WERI-Rb-1 (cell line): ENCODE measurements at places on chromosomes 7 and 10.

GRCh38 chr7:4042402-4043045 lies 639.6 kb upstream of the FOXK1 start:
- peak; percentile 72 for DNase-seq

DNA sequence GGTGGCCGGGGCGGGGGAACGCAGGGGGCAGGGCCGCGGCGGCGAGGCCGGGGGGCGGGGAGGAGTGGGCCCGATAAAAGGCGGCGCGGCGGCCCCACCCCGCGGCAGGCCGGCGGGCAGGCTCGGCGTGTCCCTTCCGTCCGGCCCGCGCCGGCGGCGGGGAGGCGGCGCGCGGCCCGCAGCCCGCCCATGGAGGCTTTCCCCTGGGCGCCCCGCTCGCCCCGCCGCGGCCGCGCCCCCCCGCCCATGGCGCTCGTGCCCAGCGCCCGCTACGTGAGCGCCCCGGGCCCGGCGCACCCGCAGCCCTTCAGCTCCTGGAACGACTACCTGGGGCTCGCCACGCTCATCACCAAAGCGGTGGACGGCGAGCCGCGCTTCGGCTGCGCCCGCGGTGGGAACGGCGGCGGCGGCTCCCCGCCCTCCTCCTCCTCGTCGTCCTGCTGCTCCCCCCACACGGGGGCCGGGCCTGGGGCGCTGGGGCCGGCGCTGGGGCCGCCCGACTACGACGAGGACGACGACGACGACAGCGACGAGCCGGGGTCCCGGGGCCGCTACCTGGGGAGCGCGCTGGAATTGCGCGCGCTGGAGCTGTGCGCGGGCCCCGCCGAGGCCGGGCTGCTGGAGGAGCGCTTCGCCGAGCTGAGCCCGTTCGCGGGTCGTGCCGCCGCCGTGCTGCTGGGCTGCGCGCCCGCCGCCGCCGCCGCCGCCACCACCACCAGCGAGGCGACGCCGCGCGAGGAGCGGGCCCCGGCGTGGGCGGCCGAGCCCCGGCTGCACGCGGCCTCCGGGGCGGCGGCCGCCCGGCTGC lies at the start of gene NANOS1:
Gene NANOS1, plus strand, starts transcription at position 102 of the 808 bp plus-strand sequence. Its CDS starts 88 bp downstream, at position 190.
- DNase-seq, result peak; percentile 42

GRCh38 chr10:94214481-94214893 lies 148.3 kb downstream of the NOC3L start:
- no peak for DNase-seq

DNA sequence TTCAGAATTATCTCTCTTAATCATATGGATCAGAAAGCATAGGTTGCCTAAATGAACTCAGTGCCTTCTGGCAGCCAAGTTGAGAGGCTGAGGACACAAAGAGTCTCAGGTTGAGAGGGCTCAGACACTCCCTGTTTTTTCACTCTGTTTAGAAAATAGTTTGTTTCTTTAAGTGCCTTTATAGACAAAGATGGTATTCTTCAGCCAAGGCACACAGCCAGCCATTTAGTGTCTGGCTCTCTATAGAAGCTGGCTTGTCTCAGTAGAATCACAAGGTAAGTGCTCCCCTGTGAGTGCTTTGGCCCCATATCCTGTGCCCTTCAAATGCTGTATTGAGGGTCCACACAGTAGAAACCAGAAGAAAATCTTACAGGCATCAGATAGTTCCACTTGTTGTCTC lies 3.6 kb downstream of the GPR158 start:
- DNase-seq, result no peak

DNA sequence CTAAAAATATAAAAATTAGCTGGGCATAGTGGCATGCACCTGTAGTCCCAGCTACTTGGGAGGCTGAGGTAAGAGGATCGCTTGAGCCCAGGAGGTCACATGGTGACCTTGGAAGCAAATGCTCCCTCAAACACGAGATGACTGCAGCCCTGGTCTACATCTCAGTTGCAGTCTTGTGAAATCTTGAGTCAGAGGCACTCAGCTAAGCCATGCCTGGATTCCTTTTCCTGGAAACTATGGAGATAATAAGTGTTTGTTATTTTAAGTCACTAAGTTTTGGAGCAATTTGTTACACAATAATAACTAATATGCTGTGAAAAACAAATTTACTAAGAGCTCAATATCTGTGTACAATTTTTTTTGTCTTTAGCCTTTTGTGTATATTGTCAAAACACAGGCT lies 284.3 kb upstream of the KAT6B start:
- DNase-seq, result no peak

GRCh38 chr10:110408203-110408871 lies 89.4 kb upstream of the DUSP5 start:
- DNase-seq, result no peak

DNA sequence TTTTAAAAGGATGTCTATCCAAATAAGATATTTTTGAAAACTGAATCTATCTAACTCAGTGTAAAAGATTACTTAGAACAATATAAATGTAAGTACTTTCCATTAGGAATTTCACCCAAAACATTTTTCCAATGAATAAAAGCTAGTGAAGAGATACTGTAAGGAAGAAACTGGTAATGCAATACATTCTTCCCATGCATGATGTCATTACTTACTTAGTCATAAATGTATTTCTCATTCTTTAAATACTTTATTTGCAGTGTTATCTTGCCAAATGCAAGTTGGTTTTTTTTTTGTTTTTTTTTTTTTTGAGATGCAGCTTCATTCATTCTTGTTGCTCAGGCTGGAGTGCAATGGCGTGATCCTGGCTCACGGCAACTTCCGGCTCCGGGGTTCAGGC lies 265.6 kb downstream of the PHF14 start:
- no peak for DNase-seq

- DNase-seq, result peak; percentile 22
Measured at GRCh38 chr10:69180525-69181204, 631 bp downstream of the SUPV3L1 start.

DNA sequence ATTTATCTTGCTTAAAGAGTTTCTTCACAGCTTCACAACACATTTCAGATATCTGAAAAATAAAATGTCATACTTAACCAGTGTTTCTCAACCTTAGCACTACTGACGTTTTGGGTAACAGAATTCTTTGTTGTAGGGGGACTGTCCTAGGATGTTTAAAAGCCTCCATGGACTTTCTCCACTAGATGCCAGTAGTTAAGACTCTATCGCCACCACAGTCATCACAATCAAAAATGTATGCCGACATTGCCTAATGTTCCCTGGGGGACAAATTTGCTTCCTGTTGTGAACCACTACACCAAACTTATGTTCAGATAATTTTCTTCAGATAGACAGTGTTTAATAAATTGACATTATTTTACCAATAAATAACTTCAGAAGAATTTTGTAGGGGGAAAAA lies 13.4 kb downstream of the NOC3L start:
- DNase-seq, result no peak

DNA sequence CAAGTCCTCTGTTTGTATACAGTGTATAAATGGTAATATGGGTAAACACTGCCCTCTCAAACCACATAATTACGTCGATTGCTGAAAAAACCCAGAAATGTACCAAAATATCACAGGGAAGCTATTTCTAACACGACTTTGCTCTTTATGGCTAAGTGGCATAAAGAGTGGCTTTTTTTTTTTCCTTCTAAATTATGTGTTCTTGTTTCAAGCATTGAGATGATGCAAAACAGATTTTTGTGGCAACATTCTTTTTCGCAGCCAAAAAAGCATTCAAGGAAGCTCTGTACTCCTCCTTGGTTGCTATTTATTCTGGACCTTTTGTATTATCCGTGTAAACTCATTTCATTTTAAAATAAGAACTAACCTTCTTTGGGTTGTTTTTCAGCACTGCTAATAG lies 138.9 kb downstream of the VTI1A start:
- no peak for DNase-seq

- DNase-seq, result peak; percentile 62
Measured at GRCh38 chr7:50531401-50531911, 33.7 kb downstream of the DDC start.

DNA sequence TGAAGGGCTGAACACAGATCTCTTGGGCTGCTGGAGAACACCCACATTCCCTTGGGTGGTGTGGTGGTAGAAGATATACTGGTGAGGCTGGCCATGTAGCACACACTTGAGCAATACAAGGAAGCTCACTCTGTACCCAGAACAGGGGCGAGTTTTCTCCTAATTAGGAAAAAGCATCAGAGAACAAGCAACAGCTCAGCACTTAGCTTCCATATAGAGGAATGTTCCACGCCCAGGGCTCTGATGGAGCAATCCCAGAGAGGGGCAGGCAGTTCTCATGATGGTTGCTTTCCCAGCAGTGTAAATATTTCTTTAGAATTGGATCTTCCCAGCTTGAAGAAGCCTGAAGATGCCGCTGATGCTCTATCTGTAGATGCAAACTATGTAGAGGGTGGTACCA lies 21.0 kb upstream of the PNLIP start:
- no peak for DNase-seq

GRCh38 chr10:26869528-26869927 lies 8.8 kb upstream of the ABI1 start:
- DNase-seq, result no peak

DNA sequence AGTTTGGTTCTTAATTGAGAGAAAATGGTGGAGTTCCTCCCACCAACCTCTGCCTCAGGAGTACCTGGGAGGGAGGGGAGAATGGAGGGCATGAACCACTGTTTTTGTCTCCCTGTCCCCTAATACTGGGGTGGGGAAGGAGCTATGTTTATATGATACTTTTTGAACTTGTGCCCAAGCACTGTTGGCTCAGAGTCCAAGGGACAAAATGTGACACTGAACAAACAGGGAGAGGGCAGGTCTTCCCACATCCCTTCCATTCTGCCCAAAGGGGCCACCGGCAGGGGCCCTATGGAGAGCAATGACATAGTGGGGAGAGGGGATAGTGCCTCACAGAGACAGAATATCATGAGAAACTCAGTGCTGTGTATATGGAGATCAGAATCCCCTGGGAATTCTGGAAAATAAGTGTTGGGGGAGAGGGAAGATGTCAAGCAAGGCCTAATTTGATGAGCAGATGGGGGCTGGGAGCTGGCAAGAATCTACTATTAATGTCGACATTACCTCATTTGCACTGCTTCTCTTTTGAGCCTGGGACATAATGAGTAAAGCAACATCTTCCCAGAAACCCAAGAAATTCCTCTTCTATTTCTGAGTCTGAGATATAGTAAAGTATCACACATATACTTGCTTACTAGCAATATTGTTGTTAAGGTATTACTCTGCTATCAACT lies 180.6 kb downstream of the CYP26A1 start:
- no peak for DNase-seq

DNA sequence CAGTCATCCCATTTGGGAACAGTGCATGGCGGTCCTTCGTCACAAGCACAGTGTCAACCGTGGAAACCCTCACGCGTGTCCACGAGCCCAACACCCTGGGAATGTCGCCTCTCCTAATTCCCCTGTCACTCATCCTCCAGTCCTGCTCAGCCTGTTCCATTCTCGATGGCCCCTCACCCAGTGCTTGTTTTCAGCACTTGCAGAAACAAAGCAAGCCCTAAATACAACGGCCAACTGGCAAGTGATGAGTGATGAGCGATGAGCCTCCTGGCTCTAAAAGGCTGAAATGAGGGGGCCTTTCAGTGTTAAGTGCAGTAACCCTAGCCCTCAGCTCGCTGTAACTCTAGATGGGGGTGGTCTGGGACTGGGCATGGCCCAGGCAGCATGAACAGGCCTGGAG lies 22.6 kb downstream of the NKX2-3 start:
- DNase-seq, result no peak

- no peak for DNase-seq
Measured at GRCh38 chr7:22386865-22387264, 29.9 kb upstream of the RAPGEF5 start.

- no peak for DNase-seq
Measured at GRCh38 chr10:88082391-88082790, 219.0 kb downstream of the PTEN start.

- no peak for DNase-seq
Measured at GRCh38 chr10:5648494-5649457, 17.6 kb downstream of the ASB13 start.

DNA sequence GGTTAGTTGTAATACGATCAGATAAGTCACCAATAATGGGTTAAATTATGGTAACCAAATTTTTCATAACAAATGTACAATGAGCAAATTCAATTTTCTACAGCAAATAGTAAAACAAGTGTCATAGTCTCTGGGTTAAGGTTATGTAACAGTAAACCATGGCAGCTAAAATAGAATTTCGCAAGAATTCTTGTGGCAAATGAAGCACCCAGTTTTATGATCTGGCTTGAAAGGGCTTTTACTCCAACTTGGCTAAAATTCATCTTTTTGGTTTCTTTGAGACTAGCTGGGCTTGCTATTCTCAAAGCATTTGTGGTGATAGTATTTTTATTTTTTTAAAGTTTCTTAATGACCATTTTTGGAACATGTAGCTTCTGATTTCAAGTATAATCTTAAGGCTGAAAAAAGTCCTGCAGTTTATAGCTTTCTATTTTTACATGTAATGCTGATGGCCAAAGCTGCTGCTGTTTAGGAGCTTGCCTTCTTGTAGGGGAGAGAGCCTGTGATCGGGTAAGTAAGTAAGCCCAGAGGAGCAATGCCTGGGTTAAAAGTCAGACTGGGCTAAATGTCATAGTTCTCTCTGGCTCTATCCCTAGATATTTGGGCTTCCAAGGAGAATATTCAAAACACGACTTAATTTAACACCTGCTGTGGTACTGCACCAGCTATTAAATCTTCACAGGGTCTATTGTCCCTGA lies 55.5 kb upstream of the SYPL1 start:
- DNase-seq, result no peak

- DNase-seq, result no peak
Measured at GRCh38 chr7:157739650-157740049, 402.8 kb downstream of the DNAJB6 start.

DNA sequence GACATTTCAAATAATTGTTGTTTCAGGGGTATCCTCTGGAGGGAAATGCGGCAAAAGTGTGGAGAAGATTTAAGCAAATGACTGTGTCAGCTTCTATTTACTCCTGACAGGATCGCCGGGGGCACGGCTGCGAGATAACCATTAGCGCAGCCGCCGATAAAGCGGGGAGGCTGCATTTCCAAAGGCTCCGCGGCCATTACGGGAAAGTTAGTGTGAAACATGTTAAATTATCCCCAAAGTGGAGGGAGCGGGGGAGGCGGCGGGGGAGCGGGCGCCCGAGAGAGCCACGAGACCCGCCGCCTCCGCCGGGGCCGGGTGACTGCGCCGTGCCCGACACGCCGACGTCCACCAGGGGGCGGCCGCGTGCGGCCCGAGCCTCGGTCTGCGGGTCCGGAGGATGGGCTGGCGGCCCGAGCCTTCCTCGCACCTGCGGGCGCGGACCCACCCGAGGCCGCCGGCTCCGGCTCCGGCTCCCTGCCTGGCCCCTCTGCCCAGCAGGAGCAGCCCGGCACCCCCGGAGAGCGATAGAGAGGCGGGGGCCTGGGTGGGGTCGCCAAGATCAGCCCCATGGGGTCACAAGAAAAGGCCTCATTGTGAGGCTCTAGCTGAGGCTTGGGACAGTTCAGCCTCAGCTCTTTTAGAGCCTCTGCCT lies 74.4 kb upstream of the PAX2 start:
- no peak for DNase-seq
